A549 treated with AZD2906 at 1 μM for 4 hours (cell line): ENCODE measurements at places on chromosomes 16 and 17. TPM values are rescaled to one million over a fixed set of nuclear protein-coding genes. Genes with fewer than 3 reads are reported as not detected.

The CRHR1 gene
- 0.09 to 0.28 TPM (median 0.12 TPM) in 5 replicates for total RNA-seq

The NHLRC4 gene
- 0.18 to 0.30 TPM (median 0.23 TPM) in 5 replicates for total RNA-seq

The SLX1A gene
- 13.0 to 20.0 TPM (median 16.4 TPM) in 5 replicates for total RNA-seq

The CHD9NB gene
- 0.88 to 1.3 TPM (median 1.1 TPM) in 5 replicates for total RNA-seq

The IRX6 gene
- not detected in 5 replicates for total RNA-seq

The DLG4 gene
- 5.4 to 7.5 TPM (median 5.8 TPM) in 5 replicates for total RNA-seq
